ENCODE measurements at places on chromosomes 1 and 21.

DNA sequence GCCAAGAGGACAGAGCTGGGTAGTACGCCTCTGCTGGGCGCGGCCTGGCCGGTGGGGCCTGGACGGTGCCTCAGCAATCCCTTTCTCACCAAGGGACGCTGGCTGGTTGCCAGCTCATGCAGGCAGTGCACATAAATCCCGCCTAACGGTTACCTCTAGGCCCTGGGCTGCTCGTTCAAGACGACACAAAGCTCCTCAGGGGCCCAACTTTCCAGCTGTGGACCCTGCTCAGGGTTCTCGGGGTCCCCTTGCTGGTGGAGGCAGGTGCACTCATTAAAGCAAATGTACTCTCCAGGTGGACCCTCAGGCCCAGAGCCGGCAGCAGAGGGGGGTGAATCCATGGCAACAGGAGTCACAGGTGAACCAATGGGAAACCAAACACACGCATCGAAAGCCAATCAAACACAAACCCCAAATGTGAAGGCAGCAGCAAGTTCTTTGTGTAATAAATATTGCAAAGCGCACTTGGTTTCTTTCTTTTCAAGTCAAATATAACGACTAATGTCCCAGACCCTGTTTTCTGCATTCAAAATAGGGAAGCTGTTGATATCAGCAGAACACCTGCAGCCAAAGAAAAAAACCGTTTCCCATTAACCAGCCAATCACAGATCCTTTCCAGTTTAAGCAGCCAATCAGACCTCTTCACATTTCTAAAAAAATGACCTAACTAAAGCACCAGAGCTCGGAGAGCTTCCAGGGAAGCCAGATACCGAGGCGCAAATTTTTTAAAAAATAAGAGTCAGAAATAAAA is 26.1 kb upstream of the CLSTN1 start:
- no peak for DNase-seq

DNA sequence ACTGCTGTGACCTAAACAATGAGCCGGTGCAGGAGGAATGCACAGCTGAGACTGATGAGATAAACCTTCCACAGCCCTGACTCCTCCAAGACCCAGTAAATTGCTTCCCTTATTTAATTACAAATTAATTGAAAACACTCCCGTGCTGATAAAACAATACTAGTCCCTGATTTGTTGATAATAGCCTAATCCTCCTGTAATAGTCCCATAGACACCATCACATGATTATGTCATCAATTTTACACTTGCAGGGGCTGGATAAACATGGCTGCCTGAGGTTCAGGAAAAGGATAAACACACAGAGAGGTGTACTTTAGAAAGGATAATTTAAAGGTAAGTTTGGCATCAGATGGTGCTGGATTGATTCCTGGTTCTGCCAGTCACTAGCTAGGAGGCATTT is 84.6 kb upstream of the SPAG17 start:
- DNase-seq = no peak

DNA sequence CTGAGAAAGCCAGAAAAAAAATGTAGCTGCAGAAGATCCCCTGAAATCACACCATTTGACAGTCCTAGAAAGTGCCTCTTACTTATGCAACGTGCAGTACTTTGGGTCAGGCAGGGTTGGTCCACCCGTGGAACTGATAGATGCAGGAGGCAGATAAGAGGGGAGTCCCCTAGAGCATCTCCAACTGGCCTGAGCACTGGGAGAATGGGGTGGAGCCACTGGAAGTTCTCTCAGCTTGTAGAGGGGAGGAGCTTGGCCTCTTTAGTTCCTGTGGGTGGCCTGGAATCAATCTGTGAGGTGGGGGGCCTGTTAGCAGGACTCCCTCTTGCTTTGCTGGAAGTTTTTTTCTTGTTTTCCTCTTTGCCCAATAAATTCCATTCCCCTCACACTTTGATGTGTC is 335.7 kb upstream of the NCAM2 start:
- no peak for DNase-seq

GRCh38 chr1:24094554-24094953 is 17.4 kb downstream of the MYOM3 start:
- DNase-seq = no peak

DNA sequence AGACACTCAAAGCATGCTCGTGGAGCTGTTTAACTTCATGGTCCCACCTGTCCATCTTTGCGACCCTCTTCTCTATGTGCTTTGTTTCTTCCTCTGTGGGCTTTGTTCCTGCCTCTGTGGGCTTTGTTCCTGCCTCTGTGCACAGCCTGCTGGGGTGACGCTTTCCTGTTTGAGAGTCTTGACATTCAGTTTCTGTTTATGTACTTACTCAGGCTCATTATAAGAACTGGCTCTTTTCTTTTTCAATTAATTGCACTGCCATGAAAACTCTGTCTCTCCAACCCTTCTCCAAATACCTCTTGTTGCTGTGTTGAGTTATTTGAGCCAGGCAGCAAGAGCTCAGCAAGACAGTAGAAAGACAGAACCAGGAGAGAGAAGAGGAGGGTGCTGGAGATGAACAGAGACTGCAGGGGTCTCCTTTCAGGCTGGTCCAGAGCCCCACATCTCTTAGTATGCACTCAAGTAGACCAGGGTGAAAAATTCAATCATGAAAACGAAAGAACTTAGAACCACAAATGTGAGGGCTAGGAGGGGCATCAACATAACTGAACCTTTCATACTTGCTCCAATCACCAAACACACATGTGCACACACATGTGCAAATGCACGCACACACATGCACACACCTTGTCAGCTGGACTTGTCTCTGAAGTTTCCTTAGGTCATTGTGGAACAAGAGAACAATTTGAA is 88.3 kb upstream of the SGIP1 start:
- DNase-seq = peak; percentile 17

DNA sequence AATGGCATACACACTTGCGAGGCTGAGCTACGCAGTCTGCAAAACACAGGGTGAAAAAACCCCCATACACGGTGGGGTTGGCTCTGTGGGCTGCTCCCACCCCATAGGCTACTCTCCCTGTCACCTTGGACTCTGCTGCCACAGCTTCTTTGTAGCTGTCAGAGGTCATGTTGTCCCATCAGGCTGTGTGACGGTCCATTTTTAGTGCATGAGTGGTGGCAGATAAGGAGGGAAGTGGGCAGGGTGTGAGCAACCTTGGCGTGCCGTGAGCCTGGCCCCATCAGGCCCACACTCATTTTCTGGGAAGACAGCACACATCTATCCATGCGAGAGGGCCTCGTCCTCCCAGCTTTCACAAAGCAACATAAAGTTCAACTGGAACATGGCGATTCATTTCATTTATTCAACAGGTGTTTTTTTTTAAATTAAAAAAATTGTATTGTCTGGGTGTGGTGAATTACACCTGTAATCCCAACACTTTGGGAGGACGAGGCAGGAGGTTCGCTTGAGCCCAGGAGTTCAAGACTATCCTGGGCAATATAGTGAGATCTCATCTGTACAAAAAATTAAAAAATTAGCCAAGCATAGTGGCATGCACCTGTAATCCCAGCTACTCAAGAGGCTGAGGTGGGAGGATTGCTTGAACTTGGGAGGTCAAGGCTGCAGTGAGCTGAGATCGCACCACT is 9.5 kb downstream of the GPR137B start:
- no peak for DNase-seq

DNA sequence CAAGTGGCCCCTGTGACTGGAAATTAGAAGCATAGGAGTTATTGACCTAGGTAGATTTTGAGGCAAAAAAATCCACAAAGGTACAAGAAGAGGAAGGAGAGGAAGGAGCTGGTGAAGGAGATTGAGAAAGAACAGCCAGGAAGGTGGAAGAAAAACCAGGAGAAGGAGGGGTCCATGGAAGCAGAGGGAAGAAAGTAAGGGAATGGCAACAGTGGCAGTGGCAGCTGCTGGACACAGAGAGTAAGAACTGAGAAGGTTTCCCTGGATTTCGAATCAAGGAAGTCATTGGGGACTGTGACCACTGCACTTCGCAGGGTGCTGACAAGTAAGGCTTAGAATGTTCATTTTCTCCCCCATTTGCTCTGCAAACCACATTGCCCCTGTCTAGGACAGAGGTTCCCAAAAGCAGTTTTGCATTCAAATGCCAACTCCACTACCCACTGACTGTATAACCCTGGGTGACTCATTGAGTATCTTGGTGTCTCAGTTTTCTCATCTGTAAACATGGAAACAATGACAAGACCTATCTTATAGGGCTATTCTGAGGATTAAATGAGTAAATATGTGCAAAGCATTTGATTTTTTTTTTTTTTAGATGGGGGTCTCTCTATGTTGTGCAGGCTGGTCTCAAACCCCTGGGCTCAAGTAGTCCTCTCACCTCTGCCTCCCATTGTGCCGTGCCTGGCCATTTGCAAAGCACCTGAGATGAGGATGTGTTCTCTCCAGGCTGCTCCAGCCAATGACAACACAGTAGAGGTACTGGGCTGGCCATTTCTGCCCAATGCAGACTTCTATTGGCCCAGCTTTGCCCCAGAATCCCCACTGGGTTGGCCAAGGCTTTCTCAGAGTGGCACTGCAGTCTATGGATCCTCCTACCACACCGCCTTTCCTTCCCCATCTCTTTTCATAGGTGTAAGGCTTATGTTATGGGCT is 9.3 kb upstream of the CAPN2 start:
- DNase-seq = no peak

DNA sequence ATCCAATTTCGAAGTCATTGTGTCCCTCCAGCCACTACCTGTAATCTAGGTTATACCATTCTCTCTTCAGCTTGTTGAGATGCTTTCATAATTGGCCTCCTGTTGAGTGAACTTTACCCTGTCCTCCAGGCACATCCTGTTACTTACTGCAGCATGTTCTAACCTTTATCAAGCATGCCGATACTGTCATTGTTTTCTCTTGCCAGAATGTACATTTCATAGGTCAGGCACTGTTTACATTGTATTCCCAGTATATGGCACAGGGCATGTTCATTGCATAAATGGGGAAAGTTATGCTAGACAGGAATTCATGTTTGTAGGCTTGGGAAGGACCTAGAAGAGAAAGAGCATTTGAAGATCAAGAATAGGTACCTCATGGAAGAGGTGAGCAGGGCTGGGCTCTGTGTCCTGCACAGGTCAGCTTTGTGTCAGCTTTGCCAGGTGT is 10.2 kb downstream of the CXADR start:
- no peak for DNase-seq

DNA sequence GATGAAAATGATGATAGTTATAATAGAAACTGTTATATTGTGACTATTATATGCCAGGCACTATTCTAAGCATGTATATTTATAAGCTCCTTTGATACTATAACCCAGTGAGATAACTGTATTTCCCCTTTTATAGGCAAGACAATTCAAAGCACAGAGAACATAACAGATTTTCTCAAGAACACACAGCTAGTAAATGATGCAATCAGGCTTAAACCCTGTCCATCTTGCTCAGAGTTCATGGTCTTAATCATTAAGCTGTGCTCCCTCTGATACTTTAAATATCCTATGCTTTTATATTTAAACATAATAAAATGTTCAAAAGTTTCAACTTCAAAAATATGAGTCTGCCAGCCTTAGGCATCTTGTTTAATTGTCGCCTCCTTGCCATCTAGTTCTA is 88.6 kb downstream of the PHTF1 start:
- no peak for DNase-seq

GRCh38 chr1:181135815-181136737 is 47.6 kb downstream of the IER5 start:
- DNase-seq = peak; percentile 41

DNA sequence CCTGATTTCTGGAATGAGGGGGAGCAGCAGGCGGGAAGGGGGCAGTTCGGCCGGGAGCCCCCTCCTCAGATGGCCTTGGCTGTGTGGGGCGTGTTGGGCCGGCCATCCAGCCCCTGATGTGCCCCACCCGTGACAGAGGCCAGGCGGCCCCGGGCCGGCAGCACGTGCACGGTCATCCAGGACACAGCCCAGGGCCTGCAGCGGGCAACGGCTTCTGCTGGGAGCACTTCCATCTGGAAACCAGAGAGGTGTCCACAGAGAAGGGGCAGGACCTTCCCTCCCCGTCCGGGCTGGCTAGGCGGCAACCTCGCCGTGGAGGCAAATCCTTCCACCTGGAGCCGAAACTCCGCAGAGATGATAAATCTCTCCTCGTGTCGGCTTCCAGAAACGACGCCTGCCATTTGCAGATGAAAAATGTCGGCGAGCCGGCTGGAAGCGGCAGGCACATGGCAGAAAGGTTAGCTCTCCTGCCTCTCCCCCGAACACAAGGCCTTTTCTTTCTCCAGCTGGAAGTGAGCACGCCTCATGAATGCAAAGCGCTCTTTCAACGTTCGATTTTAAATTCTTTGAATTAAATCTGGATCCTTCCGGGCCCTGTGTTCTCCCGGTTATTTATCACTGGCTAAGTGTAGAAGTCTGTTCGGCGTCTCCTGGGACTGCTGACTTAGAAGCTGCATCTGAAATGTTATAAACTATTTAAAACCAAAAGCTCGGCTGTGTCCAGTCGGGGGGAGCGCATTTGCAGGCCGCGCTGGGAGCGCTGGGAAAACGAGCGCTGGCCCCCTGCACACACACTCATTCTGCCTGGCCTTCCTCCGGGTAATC is 9.4 kb upstream of the ACTRT2 start:
- DNase-seq = peak; percentile 33

All from muscle of arm (tissue), 14 donors.